ENCODE measurements at places on chromosomes 6 and 20.

DNA sequence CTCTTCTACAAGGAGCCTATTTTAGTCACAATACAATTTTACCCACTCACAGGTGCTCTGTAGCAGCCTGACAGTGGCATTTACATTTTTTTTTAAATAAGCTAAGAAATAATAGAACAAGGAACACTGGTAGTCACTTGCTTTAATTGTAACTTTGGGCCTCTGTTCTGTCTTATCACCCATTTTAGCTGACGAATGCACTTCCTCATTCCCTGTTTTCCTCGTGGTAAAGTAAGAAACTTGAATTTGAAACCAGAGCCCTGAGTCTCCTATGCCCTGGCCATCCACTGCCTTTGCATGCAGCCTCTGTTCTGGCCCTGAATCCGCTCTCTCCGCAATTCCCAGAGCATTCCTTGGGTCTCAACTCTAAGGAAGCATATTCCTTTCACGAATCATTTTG, 550.6 kb downstream of the PTPRT start:
- DNase-seq, result no peak

DNA sequence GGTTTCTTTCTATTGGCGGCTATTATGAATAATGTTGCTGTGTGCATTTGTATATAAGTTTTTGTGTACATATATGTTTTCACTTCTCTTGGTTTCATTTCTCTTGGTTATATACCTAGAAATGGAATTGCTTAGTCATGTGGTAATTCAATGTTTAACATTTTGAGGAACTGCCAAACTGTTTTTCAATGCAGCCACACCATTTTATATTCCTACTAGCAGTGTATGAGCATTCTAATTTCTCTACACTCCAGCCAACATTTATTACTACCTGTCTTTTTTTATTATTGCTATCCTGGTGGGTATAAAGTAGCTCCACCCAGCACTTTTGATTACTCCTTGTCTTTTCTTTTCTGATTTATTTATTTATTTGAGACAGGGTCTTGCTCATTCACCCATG, 54.8 kb downstream of the PHACTR2 start:
- no peak for DNase-seq

DNA sequence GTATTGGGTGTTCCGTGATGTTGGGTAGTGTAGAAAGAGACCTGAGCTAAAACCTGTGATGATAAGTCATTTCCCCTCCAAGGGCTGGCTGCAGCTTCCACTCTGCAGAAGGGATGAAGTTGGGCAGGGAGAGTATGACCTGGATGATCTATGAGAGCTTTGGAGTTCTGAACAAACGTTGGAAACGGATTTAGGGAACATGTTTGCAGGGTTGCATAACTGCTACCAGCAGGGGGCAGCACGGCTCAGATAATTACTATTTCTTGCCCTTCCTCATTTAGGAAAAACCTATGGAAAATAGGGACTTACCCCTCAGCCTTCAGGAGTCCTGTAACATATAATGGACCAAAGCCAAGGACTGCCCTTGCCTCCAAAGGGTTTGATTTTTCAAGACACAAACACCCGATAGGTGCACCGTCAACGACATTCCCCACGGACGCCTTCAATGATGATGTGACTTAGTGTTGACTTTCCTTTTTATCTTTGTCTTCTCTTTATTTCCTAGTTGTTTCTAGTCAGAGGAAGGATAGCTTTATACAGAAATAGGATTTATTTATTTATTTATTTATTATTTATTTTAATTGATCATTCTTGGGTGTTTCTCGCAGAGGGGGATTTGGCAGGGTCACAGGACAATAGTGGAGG, 164.9 kb upstream of the SASH1 start:
- DNase-seq, result no peak

DNA sequence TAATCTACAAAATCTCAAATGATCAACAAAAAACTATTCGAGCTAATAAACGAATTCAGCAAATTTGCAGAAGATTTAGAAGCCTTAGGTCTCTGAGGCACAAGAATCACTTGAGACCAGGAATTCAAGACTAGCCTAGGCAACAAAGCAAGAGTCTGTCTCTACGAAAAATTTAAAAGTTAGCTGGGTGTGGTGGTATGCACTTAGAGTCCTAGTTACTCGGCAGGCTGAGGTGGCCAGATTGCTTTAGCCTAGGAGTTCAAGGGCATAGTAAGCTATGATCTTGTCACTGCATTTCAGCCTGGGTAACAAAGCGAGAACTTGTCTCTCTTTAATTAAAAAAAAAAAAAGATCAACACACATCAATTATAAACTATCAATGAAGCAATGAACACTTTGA, 34.2 kb downstream of the FAM184A start:
- no peak for DNase-seq

GRCh38 chr20:43287637-43288036, 97.9 kb upstream of the PTPRT start:
- DNase-seq, result no peak

DNA sequence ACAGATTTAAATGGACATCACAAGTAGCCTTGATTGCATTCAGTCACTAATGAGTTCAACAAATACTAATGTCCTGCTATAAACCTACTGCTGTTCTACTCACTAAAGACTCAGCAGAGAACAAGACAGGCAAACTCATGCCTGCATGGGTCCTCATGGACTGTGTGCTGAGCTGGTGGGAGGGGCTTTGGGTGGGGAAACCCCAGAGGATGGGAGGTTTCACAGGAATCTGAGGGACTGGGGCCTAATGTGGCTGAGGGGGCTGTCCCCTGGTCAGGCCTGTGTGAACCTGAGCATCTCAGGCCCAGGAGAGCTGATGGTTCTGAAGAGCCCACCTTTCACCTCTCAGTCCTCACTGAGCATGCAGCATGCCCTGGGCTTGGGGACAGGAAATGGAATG, 1.4 kb downstream of the CST8 start:
- DNase-seq, result no peak

GRCh38 chr6:13097454-13097853, 230.9 kb downstream of the TBC1D7 start:
- DNase-seq, result no peak

- DNase-seq, result no peak
Measured at GRCh38 chr6:133550026-133550425, 308.9 kb downstream of the EYA4 start.

DNA sequence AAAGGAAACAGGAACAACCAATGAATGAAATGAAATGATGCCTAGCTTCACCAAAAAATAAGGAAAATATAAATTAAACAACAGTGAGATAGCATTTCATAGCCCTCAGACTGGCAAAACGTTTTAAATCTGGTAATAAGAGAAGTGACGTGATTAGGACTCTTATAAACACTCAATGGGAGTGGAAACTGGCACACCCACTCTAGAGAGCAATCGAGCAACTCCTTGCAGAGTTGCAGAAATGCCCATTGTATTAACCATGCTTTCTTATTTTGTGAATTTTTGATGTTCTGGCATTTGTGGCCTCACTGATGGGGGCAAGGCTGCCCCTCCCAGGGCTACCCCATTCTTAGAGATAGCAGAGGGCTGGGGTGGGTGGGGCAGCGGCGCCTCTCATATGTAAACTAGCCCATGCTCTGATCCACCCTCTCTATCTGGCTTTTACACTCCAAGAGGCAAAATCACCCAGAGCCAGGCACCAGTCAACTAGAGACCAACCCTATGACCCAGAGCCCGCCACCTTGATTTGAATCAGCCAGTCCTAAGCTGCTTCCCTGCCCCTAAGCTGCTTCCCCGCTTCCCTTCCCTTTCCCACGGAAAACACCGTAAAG, 6.4 kb upstream of the PNPLA1 start:
- no peak for DNase-seq

- DNase-seq, result no peak
Measured at GRCh38 chr20:40481743-40482458, 207.1 kb downstream of the MAFB start.
